Ammon's horn (tissue), 1 donor: ENCODE measurements at places on chromosomes 16 and 17.

- no peak for DNase-seq
Measured at GRCh38 chr16:8773537-8773936, 23.9 kb downstream of the TMEM186 start.

- DNase-seq, result no peak
Measured at GRCh38 chr16:2520784-2521531, 787 bp downstream of the AMDHD2 start.

DNA sequence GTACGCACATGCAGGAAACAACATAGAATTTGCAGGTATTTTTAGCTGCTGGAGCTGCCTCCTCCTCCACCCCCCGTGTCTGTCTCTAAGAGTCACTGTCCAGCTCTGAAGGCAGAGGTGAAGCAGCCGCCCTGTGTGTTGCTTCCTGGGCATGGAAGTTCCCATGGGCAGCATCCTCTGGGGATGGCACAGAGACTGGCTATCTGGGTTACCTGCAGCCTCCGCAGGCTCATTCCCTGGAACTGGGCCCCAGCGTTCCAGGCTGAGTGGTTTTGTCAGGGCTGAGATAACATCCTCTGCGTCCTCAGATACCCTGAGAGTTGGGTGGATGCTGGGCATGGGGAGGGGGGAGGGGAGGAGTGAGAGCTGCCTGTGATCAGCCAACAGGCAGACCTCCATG, 41.5 kb upstream of the MRTFB start:
- no peak for DNase-seq

- DNase-seq, result no peak
Measured at GRCh38 chr16:75112734-75113491, 3.7 kb downstream of the LDHD start.

- DNase-seq, result no peak
Measured at GRCh38 chr17:9531034-9531433, 44.6 kb downstream of the STX8 start.

DNA sequence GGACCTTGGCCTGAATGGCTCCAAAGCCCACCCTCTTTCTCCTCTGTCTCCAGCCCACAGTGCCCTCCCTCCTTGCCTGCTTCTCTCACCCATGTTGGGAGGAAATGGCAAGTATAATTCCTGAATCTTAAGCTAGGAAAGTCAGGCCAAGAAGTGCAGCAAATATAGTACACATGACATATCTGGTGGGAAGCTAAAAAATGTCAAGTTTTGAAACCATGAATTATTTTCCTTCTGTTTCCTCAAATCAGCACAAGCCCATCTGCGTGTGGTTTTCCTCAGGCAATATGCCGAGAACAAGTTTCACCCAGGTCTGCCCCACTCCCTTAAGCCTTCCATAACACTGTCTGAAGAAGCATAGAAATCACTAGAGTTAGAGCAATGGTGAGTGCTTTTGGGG, 502.8 kb upstream of the CDH11 start:
- DNase-seq, result peak; percentile 14

GRCh38 chr16:85151603-85152413, 39.5 kb upstream of the CIBAR2 start:
- peak; percentile 71 for DNase-seq

DNA sequence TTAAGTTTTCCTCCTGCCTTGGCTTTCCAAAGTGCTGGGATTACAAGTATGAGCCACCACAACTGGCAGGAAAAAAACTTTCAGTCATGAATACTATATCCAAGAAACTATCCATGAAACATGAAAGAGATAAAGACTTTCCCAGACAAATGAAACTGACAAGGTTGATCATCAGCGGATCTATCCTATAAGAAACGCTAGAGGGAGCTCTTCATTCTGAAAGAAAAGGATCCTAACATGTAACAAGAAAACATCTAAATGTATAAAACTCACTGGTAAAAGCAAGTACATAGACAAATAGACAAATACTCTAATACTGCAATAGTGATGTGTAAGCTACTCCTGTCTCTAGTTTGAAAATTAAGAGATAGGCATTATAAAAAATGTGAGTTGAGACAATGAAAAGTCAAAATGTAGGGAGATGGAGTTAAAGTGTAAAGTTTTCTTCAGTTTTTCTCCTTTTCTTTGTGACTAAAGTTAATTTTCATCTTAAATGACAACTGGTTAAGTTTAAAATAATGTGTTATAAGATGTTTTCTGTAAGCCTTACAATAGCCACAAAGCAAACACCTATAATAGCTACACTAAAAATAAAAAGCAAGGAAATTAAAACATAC, 79.6 kb upstream of the TEKT1 start:
- DNase-seq, result no peak

DNA sequence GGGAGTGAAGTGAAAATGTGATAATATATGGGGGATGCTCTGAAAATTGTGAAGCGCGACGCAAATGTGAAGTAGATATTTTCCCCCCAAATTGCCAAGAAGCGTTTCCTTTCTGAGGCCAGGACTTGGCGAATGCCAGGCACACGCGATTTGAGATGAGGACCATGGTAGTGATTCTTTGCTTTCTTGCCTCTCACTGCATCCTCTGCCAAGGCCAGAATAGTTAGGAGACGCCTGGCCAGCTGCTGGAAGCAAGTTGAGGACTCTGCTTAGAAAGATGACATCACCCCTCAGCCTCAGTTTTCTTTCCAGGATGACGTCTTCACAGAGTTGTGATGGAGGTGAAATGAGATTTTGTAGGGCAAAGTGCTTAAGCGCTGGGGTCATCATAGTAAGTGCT, 25.9 kb downstream of the PIPOX start:
- no peak for DNase-seq

GRCh38 chr16:1354815-1355540, 3.2 kb downstream of the GNPTG start:
- DNase-seq, result no peak
